Renal cortical epithelial cell (primary cell): ENCODE measurements at places on chromosomes 6 and 20. TPM values are rescaled to one million over a fixed set of nuclear protein-coding genes. Genes with fewer than 3 reads are reported as not detected.
A peak's percentile ranks its signal among the peaks of the same experiment; 100 is the strongest.

ELOVL2 gene
- under 0.01 and 0.05 TPM in 2 replicates for total RNA-seq

OR2W1 gene
- not detected in 2 replicates for total RNA-seq

ENPP5 gene
- 9.3 and 11.1 TPM in 2 replicates for total RNA-seq

NMBR gene
- 0.10 TPM in 1 of 2 replicates, not detected in the other for total RNA-seq

DNA sequence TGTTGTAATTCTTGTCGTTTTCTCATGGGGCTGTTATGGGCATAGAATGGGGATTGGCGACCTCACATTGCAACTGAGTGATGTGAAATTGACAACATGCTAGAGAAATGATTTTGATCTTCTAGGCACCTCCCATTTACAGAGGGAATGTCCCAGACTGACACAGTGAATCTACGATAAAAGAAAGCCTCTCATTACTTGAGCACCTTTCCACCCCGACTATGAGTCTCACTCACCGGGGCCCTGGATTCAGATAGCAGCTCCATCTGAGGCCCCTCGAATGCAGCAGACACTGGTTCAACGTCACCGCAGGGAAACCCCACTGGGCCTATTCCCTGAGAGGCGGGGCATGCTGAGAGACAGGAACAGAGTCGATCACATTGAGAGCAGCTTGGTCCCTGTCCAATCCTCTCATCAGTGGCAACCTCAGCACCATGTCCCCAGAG, 49.1 kb downstream of the NFATC2 start:
- DNase-seq = no peak

GRCh38 chr6:147287869-147288271, 83.7 kb downstream of the STXBP5 start:
- peak; percentile 75 for DNase-seq

DNA sequence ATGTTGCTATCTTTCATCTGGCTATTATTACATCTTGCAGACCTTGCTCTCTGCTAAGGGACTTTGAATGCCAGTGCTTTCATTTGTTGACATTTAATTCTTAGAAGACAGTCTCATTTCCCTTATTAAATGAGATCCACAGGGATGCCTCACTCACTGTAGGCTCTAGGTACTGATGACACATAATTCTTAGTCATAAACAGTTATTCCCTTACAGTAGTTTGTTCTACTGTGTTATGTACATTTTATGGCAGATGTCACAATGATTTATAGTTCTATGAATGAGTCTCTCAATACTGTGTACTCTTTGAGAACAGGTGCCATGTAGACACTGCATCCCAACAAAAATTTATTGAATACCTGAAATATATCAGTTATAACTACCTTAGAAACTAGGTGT, 70.3 kb downstream of the FAM83B start:
- DNase-seq = peak; percentile 20

DNA sequence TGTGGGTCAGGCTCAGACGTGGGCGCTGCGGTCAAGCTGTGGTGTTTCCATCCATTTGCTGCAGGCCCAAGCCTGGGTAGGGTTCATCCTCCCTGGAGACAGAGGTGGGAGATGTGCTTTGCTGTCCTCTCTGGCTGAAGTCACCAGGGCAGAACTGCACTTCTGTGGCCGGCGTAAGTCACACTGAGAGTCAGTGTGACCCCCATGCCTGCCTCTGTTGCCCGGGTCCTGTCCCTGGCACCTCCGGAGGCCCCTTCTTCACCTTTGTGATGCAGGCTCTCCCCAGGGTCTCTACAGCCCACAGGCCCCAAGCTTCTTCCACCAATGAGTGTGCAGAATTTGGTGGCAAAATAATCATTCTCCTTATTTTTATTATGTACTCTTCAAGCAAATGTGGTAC, 53.8 kb upstream of the DACT2 start:
- DNase-seq = no peak

DNA sequence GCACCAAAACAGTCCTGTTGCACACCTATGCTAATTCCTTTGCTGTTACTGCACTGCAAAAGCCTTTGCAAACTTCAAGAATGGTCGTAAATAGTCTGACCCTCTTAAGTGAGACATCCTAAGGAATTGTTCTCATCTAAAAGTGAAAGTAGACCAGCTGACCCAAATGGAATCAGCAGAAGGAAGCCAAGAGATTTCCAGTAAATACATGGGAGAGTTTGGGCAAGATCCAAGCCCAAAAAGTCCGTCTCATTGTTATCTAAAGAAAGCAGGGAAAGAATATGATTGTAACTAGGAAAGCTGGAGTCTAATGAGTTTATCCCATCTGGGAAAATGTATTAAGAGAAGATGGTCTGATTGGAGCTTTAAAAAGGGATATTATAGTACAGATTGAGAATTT, 43.0 kb upstream of the HIVEP1 start:
- peak; percentile 19 for DNase-seq

- peak; percentile 38 for DNase-seq
These were observed 4.3 kb downstream of the ATP5F1E start for GRCh38 chr20:59027741-59028320.

DNA sequence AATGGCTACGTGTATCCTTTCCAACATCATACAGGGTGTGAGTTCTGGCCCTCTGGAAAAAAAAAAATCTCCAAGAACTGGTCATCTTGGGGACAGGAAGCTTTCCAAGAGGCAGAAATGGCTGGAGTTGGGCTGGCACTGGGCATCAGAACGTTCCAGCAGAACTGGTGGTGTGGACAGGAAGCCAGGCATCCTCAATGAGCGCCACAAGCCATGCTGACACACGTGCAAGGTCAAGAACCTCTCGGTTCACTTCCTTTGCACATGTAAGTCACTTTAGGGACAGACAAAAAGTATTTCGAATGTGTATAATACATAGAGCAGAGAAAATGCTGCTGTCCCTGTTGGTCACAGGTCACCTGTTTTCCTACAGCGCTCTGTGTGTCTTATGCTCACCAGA, 27.4 kb upstream of the RIN2 start:
- no peak for DNase-seq

DNA sequence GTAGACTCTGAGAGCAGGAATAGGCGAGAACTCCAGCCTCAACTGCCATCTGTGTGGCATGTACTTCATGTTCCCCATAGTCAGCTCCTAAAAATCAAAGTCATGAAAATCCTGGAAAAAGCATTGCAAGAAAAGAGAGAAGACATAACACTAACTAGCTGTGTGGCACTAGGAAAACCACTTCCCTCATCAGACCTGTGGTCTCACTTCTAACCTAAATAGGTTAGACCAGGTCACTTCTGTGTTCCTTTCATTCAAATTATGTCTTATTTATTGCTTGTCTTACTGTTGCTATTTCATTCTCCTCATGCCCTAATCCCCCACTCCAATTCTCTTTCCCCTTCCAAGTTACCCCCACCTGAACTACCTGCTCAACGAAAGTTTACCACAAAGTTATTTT, 70.2 kb downstream of the TNFRSF21 start:
- no peak for DNase-seq

- DNase-seq = no peak
These were observed 22.7 kb upstream of the MAPRE1 start for GRCh38 chr20:32796981-32797451.

GRCh38 chr6:124002377-124003081, 198.9 kb downstream of the NKAIN2 start:
- peak; percentile 2 for DNase-seq
